ENCODE measurements at places on chromosomes 5 and 9. TPM values are rescaled to one million over a fixed set of nuclear protein-coding genes. Genes with fewer than 3 reads are reported as not detected.

DDX4 gene
- total RNA-seq: 0.23 TPM

WNT8A gene
- total RNA-seq: not detected

ZNF622 gene
- 28.6 TPM for total RNA-seq

ASS1 gene
- total RNA-seq: 1.8 TPM

DNA sequence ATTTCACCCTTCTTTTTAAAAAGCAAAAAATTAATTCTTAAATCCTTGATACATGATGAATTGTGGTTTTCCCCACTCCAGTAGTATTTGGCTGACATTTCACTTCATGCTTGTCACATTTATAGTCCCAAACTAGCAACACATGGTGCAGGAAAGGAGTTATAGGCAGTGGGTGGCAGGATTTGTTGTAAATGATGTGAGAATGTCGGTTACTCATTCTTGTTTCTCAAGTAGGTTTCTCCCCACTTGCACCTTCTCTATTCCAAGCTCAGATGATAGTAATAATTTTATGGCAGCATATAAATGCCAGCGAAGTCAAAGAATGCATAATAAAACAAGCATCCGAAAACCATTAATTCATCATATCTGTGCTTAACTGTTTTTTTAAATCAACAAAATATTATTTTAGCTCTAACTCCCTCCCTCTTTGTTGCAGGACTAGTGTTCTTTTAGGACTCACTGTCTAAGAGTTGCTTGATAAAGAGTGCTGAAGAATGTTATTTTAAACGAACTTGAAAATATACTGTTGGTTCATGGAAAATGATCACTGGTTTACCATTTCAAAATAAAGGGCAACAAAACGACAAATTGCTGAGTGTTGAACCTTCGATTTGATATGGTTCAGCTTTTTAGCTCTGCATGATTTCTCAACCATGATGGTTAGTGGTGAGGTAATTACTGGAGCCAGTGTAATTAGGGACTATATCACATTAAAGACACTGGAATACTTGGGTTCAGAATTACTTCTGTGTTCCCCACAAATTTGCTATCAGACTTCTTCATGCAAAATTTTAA, 88.1 kb upstream of the ADAMTSL1 start:
- no peaks in the 10 kb centered on the region for H3K36me3 ChIP-seq
- no peak overlapping the region for H3K27ac ChIP-seq

DNA sequence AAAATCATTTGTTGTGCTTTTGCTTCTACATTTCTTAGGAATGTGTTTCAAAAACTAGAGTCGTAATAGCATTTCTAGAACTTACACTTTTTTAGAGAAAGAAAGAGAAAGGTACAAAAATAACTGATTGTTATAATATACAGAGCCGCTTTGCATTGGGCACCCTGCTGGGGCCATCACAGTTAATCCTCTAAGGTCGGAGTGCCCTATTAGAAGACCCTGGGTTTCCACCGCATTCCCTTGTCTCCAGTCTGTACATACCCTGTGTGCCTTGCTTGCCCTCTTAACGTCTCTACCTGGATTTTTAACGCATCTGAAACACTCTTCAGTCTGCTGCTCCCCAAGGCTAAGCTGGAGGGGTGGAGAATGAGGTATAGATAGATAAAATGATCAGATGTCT, 1.3 kb downstream of the MARVELD2 start:
- DNase-seq: no peak
- peaks cover 5% of the 10 kb centered on the region for H3K4me1 ChIP-seq
- peaks cover 20% of the 10 kb centered on the region for H3K36me3 ChIP-seq
- H3K27me3 ChIP-seq: no peaks in the 10 kb centered on the region
- H3K4me3 ChIP-seq: peak overlapping the region; percentile 35

DNA sequence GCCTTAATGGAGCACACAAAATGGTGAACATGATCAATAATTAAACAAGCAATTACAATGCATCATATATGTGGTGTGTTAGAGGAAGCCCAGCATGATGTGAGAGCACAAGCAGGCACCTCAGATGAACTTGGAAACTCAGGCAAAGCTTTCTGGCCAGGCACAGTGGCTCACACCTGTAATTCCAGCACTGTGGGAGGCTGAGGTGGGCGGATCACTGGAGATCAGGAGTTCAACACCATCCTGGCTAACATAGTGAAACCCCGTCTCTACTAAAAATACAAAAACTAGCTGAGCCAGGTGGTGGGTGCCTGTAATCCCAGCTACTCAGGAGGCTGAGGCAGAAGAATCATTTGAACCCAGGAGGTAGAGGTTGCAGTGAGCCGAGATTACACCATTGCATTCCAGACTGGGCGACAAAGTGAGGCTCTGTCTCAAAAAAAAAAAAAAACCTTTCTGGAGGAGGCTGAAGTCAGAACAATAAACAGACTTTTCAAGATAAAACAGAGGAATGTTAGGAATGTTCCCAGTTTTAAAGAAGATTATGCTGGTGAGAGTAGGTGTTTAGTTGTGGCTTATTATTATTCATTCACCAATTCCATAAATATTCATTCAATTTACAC, 159.4 kb downstream of the CEMIP2 start:
- no peaks in the 10 kb centered on the region for H3K4me1 ChIP-seq
- H3K36me3 ChIP-seq: no peaks in the 10 kb centered on the region
- H3K27ac ChIP-seq: no peak overlapping the region
- H3K27me3 ChIP-seq: peaks cover 5% of the 10 kb centered on the region
- no peak overlapping the region for H3K4me3 ChIP-seq

GRCh38 chr9:130987738-130988399, 21.1 kb upstream of the LAMC3 start:
- no peaks in the 10 kb centered on the region for H3K36me3 ChIP-seq
- DNase-seq: no peak
- H3K27me3 ChIP-seq: no peaks in the 10 kb centered on the region

DNA sequence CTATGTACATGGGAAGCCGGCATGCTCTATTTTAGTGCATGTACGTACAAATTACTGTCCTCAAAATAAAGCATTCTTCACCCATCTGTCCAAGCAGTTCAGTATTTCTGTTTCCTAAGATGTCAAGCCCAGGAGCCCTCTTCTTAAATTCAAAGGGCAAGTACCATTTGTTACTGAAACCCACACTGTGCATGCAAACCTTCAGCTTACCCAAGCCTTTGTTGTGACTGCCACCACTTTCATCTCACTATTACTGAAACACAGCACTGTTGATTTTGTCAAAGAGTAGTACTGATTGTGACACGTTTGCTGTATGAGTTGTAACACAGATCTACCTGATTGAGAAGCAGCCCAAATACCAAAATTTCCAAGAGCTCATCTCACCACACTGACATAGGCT, 390.4 kb upstream of the IZUMO3 start:
- H3K4me3 ChIP-seq: no peak overlapping the region
- H3K27me3 ChIP-seq: no peaks in the 10 kb centered on the region
- DNase-seq: no peak
- no peaks in the 10 kb centered on the region for H3K4me1 ChIP-seq

- peak overlapping the region; percentile 82 for H3K4me3 ChIP-seq
- DNase-seq: no peak
- peaks cover 35% of the 10 kb centered on the region for H3K4me1 ChIP-seq
- H3K27me3 ChIP-seq: peaks cover 23% of the 10 kb centered on the region
Observed at GRCh38 chr9:98808875-98809274, 1.4 kb downstream of the GALNT12 start.

DNA sequence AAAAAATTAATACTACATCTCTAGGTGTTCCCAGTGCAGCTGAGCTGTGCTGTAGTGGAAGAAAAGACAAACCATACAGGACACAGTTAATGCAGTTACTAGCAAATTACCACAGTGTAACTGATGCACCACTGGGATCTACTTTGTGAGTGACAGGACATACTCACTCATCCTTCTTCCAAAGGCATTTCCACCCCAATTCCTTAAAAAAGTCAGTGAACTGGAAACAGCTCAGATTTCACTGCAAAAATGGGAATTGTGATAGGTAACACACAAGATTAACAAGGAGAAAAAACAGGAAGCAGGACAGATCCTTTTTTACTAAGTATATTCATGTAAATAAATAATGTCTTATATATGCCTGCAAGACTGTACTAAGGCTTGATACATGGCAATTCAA, 109.6 kb downstream of the DMAC1 start:
- H3K36me3 ChIP-seq: no peaks in the 10 kb centered on the region
- H3K4me1 ChIP-seq: no peaks in the 10 kb centered on the region
- no peak for DNase-seq
